Renal cortex interstitium (tissue), 15 donors: ENCODE measurements at places on chromosomes 7 and 10. TPM values are rescaled to one million over a fixed set of nuclear protein-coding genes. Genes with fewer than 3 reads are reported as not detected.
A peak's percentile ranks its signal among the peaks of the same experiment; 100 is the strongest.

GRCh38 chr7:134140889-134141867 is 14.0 kb downstream of the LRGUK start:
- DNase-seq, result peak; percentile 9

The CBLL1 gene
- 34.6 TPM for polyA plus RNA-seq

DNA sequence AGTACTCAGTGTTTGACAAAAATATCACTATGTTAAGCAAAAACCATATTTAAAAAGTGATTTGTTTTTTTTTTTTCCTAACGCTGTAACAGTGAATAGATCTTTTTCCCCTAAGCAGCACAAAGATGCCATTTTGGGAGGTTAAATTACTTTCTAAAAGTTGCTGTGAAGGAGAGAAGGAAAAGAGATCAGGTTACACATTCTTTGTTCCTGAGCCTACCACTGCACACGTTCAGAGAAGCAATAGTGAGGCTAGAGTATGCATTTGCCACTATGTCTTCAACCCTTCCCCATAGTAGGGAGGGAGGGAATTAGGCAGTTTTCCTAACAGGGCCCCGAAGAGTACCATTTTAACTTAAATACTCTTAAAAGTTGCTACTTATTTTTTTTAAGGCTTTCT is 38.9 kb downstream of the BMPR1A start:
- peak; percentile 82 for DNase-seq

DNA sequence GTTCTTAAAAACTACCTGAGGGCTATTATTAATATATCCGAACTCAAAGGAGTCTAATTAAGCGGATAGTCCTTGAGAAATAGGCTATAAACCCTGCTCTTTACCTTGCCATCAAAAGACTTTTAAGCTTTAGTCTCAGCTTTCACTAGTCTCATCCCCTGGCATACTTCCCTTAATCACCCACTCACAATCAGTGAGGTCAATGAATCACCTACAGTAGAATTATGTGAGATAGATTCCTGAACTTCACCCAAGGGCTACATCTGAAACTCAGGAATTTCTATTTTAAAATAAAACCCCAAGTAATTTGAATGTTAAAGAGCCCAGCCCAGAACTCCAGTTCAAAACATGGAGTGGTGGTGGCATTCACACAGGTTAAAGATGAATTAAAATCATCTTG is 108.7 kb downstream of the ETV1 start:
- no peak for DNase-seq

The OPALIN gene
- not detected for polyA plus RNA-seq

GRCh38 chr7:109460296-109460695 is 890.6 kb downstream of the DNAJB9 start:
- no peak for DNase-seq

DNA sequence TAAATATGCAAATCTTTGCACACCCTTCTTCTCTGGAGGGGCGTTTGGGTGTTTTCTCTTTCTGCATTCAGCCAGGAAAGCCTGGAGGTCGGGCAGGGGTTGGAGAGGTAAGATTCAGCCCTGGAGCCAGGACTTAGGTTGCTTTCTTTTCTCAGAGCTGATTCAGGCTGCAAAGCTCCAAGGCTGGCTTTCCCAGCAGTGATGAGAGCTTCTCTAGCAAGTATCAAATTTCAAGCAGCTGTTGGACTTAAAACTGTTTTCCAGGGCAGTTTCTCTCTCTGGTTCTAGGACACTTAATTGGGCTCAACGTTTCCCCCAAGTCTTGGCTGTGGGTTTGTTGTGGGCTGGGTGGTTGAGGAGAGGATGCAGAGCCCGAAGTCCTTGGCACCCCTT is 608 bp downstream of the AKR1B10 start:
- peak; percentile 44 for DNase-seq

DNA sequence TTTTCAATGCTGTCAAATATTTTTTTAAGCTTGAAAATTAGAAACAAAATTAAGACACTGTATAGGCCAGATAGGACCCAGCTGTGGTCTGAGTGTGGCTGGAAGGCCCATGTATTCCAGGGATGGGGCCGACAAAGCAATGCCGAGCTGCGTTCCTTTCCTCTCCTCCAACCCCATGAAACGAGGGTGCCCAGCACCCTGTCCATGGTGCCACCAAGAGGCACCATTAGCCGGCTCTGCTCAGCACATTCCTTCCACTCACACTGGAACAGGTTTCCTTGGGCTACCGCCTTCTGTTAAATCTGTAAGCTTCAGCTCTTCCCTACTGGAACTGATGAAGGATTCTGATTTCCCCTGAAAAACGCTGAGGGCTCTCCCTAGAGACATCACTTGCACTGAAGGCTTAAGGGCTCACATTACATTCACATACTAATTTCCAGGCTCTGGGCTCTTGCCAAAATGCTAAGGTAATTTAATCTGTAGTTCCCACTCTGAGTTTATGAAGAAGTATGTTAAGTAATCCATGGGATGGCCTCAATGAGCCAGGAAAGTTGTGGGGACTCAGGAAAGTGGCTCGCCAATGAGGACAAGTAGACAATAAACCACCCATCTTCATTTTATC is 73.7 kb upstream of the CAMK2B start:
- no peak for DNase-seq

DNA sequence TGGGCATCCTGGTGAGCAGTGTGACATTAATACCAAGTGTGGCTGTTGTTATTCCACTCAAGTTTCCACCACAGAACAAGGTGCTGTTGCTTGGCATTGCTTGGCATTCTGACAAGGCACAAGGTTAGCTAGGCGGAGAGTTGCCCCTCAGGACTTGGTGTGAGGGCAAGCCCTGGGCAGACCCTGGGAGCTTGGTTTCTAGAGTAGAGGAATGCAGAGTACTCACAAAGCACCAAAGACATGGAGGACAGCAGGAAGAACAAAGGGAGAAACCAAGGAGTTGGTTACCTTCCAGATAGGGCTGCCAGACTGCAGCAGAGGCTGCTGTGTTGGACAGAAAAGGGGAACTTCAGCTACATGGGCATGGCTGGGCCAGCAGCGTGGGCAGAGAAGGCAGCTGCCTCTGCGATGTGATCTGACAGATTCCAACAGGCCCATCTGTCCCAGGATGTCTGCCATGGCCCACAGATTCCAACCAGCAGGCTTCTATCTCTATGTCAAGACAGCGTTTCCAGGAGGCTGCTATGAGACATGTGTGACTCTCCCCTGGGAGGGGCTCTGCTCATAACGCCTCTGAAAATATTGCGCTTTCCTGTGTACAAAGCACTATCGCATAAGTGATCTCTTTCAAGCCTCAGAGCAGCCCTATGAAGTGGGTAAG is 1.8 kb downstream of the GOLGA7B start:
- DNase-seq, result no peak

GRCh38 chr10:87593702-87594101 is 66.0 kb upstream of the PAPSS2 start:
- DNase-seq, result no peak

GRCh38 chr10:591646-592045 is 97.8 kb downstream of the DIP2C start:
- no peak for DNase-seq

DNA sequence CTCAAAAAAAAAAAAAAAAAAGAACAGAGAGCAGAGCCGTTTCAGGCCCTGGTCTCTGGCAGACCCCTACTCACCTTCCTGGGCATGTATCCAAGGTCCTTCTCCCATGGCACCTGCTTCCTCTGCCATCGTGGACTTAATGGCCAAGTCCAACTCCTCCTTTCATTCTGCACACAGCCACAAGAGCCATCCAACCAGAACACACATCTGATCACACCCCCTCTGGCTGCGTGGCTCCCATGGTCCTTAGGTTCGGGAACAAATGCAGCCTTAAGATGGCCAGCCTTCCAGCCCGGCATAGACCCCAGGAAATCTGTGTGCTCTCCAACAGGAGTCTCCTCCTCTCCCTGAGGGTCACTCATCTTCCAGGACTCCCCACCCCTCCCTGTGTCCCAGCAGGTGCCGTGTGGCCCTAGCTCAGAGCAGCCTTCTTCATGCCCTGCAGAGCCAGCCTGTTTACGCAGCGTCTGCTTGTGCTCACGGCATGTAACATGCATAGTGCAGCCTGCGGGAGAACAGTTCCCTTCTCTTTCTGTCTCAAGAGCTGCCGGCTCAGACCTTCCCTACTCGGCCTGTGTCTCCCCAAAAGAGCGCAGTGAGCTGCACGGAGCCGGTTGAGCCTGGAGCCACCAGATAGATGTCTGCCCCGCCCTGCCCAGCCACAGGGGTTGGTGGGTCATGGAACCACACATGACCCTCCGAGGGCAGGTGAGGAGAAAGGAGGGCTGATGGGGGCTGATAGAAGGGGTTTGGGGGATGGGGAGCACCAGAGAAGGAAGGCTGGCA is 157.3 kb downstream of the NRF1 start:
- DNase-seq, result no peak

DNA sequence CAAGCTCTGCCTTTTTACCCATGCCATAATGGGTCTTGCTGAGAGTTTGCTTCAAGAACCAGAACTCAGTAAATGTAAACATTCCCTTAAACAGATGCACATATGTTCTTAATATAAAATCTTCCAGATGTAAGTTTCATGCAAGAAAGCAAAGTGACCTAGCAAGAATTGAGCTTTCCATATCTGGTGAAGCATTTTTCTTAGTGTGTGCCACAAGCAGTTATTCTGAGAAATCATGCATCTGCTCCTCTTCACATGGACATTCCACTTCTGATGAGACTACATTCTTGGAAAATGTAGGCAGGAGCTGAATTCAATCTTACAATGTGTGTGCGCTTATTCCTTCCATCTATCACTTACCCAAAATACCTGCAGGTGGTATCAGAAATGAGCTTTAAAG is 227.8 kb upstream of the LRRTM3 start:
- no peak for DNase-seq

DNA sequence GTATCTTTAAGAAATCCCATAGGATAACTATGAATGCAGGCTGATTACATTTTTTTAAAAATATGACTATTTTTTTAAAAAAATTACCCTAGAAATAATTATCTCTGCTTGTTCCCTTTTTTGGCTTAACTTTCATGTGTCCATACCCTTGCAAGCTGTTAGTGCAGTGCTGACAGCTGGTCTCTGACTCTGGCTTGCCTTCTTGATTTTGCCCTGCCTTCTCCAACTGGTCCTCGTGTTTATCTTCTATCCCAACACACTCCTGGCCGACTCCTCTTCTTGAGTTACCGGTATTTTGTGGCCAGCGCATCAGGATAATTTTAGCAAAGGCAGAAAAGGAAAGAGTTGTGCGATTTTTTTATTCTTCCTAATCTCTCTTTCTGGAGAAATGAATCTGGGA is 111.7 kb upstream of the STARD3NL start:
- DNase-seq, result no peak

DNA sequence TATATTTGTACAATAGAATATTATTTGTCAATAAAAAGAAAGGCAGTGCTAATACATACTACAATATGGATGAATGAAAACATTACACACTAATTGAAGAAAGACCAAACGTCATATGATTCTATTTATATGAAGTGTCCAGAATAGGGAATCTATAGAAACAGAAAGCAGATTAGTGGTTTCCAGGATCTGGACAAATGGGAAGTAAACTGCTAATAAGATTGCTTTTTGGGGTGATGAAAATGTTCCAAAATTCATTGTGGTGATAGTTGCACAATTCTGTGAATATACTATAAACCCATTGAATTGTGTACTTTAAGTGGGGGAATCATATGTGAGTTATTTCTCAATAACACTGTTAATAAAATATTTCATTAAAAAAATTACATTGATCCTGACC is 78.2 kb upstream of the IFRD1 start:
- DNase-seq, result no peak

DNA sequence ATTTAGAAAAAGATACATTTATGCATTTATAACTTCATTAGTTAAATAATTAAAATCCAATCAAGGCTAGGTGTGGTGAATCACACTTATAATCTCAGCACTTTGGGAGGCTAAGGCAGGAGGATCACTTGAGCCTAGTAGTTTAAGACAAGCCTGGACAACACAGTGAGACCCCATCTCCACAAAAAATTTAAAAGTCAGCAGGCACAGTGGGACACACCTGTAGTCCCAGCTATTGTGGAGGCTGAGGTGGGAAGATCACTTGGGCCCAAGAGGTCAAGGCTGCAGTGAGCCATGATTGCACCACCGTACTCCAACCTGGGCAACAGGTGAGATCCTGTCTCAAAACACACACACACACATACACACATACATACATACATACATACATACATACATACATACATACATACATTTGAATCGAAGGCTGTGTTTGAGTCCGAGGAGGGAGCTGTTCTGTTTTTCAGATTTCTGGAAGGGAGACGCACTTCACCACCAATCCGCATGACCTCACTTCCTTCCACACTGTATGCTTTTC is 30.1 kb downstream of the SFMBT2 start:
- no peak for DNase-seq

GRCh38 chr7:30965372-30965771 is 1.6 kb downstream of the GHRHR start:
- no peak for DNase-seq

The EBF3 gene
- polyA plus RNA-seq, result 2.2 TPM

DNA sequence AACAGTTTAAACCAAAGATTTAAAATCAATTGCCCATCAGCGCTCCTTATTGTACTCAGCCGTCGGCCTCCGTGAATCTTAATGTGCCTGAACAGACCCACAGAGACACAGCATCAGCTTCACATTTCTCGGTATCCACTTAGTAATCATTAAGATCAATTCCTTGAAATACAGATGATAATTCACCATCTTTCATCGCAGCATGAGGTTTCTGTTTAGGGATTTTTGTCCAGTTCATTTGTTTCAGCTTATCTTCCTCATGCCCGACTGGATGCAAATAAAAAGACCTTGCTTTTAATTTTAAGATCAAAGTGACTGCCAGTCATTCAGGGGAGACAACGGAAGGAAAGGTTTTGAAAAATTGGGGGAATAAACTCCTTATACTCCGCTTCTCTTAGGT is 207.8 kb downstream of the WDR37 start:
- no peak for DNase-seq

GRCh38 chr7:28378574-28379149 is 33.7 kb upstream of the CREB5 start:
- no peak for DNase-seq

- DNase-seq, result no peak
Measured at GRCh38 chr7:142752376-142753225, 3.3 kb downstream of the PRSS1 start.
